ENCODE measurements at places on chromosomes 6 and 20.

DNA sequence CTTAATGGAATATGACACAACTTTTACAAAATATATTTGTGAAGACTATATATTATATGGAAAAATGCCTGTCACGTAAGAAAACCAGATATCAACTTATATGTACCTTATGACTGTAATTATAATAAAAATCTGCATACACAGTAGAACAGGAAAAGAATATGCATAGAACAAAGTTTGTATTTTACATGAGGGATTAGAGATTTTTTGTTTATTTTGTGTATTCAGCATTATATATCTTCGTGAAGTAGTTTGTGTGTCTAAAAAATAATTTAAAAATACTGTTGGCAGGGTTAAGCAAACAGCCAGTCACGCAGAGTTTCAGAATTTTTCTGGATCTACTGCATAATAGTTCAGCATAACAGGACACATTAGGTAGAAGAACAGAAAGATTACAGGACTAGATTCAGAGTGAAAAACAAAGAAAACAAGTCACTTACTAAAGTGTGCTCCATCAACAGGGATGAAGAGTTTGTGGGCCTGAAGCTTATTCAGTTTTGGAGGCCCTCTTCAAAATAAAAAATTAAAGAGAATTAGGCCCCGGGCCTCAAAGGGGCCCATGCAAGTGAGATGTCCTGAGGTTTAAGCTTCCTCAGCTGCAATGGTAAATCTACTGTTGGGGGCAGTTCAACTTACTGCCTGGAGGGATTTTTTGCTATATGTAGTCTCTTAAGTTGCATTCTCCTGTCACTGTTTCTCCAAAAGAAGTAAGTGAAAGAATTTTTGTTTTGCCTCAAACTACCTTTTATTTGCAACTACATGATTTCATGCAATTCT lies 16.3 kb downstream of the TXLNB start:
- no peak for ATAC-seq

- no peak for ATAC-seq
These were observed 103.9 kb upstream of the AFDN start for GRCh38 chr6:167722634-167723309.

DNA sequence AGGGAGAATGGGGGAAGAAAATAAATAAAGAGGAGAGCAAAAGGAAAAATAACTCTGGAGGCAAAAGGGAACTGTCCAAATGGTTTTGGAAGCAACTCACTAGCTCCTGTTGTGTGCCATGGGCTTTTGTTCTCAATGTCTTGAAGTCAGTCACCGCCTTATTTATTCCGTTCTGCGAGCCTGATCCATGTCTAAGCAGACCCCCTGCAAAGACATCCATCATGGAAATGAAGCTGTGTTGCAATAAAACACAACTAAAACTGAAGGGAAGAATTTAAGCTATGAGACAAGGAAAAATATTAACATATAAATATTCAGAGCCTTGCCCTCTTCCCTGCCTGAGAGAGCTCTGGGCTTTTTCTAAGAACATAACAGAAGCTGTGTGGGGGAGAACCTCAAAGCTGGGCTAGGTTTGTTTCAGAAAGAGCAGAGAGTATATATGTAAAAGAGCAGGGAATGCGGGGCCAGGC lies 373.2 kb upstream of the CNR1 start:
- ATAC-seq, result no peak

GRCh38 chr6:26211963-26212362 lies 124.7 kb downstream of the HFE start:
- no peak for ATAC-seq

DNA sequence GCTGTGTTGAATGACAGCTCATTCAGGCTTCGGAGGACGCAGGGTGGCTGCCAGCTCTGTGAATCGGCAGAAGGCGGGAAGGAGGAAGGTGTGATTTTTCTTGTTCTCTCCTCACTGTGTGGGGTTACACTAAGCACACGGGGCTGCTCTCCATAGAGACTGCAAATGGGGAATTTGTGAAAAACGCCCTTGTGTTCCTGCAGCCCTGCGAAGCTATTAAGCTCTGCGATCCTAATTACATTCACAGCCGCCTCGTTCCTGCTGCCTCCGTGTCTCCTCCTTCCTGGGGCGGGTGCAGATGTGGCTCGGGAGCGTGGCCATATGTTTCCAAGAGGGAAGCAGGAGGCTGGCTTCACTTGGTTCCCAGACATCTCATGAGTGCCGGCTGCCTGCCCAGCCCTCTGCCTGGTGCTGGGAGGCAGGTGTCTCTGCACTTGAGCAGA lies 124.0 kb downstream of the TOX2 start:
- no peak for ATAC-seq
